ENCODE measurements at places on chromosomes 3 and 15.

GRCh38 chr3:42780398-42780797 is 7.3 kb upstream of the CCDC13 start:
- no peak for DNase-seq

DNA sequence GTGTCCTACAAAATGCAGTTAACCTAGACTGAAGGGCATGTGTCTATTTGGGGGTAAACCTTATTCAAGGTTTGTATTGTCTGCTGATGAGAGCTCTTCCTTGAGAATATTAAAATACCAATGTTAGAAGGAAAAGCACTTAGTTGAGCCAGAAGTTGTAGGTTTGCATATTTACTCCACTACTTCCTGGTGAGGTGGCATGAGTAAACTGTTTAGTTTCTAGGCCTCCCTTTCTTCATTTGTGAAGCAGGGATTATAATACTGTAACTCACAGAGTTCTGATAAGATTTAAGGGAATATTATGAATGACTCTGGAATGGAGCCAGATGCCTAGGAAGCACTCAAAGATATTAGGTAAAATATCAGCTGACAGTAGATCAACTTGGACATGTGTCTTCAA is 46.7 kb downstream of the CD200R1L start:
- no peak for DNase-seq

GRCh38 chr3:124202754-124203153 is 210.8 kb upstream of the ROPN1 start:
- DNase-seq, result no peak

DNA sequence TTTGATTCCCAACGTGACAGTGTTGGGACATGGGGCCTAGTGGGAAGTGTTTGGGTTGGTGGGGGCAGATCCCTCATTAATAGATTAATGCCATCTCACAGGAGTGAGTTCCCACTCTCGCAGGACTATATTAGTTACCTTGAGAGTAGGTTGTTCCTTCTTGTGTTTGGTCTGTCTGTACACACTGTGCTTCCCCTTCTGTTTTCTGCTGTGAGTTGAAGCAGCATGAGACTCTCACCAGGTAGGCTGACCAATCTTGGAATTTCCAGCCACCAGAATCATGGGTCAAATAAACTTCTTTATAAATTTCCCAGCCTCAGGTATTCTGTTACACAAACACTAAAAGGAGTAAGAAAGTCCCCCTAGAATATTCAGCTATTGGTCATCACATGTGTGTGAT is 145.4 kb downstream of the ERC2 start:
- DNase-seq, result no peak

DNA sequence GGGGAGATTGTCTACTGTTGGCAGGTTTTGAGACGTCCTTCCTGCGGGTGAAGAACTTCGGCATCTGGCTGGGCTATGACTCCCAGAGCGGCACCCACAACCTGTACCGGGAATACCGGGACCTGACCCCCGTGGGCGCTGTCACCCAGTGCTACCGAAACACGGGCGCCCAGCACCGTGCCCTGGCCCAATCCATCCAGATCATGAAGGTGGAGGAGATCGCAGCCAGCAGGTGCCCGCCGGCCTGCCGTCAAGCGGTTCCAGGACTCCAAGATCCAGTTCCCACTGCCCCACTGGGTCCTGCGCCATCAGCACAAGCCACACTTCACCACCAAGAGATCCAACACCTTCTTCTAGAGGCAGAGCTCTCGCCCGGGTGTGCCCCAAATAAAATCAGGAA is 194.9 kb upstream of the EPHA6 start:
- DNase-seq, result no peak

DNA sequence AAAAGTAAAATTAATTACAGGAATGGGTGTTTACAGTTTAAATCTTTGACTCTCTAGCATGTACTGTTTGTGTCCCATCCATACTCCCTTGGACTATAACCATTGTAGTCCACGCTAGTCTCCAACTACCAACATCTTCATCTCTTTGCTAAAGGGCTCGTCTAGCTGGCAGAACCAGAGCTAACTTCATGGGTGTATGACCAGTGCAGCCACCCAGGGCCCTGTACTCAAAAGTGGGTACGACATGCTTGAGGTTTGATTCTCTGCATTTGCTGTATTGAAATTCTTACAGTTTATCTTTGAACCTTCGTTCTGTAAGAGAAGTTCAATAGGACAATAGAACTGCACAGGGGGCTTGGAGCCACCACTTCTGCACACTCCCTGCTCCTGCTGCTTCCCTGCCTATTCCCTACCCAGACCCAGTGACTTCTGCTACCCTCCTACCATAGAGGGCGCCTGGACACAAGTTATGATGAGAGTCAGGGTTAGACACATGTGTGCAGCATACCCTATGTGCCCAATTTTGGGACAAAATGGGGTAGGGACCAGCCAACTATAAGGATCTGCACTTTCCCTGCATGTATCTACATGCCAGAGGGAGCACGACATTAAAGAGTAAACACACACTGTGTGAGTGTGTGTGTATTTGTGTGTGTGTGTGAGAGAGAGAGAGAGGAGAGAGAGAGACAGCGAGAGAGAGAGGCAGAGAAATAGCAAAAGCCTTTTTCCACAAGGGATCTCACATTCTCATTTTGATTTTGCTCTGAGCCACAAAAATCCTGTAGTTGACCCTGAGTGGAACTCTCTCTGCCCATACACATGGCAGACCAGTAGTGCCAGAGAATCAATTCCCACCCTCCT is 59.0 kb upstream of the NECTIN3 start:
- DNase-seq, result no peak

DNA sequence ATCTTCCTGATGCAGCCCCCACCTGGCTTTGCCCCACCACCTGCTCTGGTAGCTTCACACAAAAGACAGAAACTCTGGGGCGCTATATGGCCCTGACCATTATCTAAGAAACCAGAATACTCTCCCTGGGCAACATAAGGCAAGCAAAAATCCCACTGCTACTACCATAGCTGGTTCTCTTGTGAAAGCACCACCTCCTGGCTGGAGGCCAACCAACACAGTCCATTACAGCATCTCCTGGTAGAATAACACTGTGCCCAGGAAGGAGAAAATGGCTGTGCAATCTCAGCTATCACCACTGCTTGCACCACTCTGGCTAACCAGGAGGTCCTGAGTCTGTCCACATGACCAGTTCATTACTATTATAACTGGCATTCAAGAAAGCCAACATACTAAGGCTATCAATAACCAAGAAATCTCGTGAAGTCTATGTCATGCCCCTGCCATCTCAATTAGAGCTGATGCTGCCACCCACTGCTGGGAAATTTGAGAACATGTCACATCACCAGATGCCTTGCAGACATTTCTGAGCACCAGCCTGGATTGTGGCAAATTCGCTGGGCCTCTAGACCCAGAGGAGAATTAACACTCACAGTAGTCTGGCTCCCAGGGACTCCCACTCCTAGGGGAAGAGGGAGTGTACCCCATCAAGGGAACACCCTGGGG is 1114.8 kb downstream of the ROBO2 start:
- DNase-seq, result no peak

GRCh38 chr15:58344213-58345070 is 87.3 kb upstream of the LIPC start:
- DNase-seq, result no peak

GRCh38 chr15:48572823-48573222 is 72.7 kb downstream of the FBN1 start:
- DNase-seq, result no peak

DNA sequence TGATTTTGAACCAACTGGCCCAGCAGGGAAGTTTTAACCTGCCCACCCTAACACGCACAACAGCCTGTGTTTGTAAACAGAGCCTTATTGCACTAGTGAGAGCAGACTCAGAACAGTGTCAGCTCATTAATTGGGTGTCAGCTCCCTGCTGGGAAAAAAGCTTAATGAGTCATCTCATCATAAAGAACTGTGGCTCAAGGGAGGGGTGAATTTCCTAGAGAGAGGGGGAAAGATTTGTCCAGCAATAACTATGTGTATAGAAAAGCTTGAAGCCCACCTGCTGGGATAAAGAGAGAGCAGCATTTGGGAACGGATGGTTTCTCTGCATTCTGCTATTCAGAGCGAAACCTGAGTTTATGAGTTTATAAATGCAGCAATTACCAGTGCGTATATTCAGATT is 48.9 kb upstream of the GMNC start:
- DNase-seq, result no peak

DNA sequence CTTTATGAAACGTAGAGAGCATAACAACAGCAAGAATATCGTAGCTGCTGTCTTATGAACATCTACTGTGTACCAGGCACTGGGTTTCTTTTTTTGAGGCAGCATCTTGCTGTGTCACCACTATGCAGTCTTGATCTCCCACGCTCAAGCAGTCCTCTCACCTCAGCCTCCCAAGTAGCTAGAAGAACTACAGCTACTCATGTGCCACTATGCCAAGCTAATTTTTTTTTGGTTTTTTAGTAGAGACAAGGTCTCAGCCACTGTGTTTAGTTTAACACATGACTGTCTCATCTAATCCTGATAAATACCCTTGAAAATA is 129.9 kb downstream of the VGLL4 start:
- DNase-seq, result no peak

GRCh38 chr15:93974804-93975481 is 256.4 kb upstream of the MCTP2 start:
- DNase-seq, result no peak

DNA sequence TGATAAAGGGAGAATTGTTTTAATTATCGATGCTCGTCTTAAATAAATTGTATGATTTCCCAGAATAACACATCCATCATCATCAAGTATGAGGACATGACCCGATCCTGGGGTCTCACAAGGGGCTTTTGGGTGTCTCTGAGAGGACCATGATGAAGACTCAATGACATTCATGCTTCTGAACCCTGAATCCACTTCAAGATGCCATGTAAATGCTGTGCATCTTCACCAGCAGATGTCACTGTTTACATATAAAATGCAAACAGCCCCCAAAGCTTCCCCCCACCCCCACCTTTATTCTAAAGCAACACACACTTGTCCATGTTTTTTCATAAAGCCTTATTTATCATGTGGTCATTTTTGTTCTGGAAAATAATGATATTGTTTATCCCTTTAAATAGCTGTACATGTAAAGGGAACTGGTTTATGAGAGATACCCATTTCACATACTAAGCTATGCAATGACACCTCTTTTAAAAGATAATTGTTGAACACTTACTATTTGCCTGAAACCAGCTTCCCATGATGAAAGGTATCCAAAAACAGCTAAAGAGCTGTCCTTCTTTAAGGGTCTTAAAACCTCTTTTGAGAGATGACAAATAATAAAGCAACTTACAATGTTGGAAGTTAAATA is 69.7 kb upstream of the UBE3A start:
- DNase-seq, result no peak

GRCh38 chr15:25678500-25678855 is 184.6 kb downstream of the ATP10A start:
- no peak for DNase-seq

- DNase-seq, result no peak
Measured at GRCh38 chr3:128050597-128050996, 1.6 kb upstream of the SEC61A1 start.

- no peak for DNase-seq
Measured at GRCh38 chr3:9260305-9260704, 10.9 kb upstream of the SRGAP3 start.

DNA sequence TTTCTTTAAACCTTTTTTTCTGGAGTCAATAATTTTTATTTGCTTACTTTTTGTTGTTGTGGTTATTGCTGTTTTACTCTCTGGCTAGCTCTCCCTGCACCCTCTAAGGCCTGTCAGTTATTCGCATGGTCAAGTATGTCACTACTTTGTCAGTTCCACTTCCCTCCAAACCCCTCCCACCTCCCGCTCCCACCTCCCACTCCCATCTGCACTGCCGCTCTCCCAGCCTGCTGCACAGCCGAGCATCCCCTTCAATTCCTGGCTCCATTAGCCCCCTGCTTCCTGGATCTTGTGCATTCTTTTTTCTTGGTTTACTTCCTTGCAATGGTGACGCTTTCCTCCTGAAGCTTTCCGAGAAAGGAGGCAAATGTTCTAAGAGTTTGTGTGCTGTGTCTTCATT is 218.0 kb downstream of the XXYLT1 start:
- DNase-seq, result no peak

DNA sequence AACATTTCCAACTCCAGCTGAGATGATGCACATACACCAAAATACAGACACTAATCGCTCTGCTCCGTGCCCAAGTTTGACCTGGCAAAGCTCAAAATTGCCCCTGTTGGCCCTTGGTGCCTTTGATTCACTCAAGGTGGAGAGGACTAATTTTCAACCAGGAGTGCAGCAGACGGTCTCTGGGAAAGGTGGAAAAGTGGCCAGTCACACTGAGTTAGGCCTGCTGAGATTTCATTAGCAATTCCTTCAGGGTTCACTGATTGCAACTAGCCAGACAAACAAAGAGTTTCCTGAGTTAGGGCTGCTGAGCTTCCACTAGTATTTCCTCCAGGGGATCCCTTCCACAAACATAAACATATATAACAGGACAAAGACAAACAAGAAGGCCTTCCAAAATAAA is 28.7 kb upstream of the LHFPL4 start:
- DNase-seq, result no peak

DNA sequence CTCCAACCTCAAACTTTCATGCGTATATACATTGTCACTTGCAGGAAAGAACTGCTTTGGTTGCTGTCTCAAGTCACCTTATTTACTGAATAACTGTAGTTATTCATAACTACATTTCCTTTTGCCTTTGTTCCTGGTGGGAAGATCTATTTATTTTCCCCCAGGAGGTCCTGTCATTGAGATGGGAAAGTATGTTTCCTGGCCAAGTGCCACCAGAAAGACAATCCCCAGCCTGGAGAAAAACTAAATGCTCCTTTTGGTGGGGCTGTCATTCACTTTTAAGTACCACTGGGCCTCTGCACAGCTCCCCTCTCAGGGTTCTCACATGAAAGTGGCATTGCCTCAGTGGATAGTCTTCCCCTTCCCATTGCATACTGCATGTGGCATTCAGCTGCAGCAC is 59.8 kb downstream of the LRRC3B start:
- DNase-seq, result no peak

GRCh38 chr3:94004301-94004910 is 24.0 kb downstream of the STX19 start:
- DNase-seq, result no peak

DNA sequence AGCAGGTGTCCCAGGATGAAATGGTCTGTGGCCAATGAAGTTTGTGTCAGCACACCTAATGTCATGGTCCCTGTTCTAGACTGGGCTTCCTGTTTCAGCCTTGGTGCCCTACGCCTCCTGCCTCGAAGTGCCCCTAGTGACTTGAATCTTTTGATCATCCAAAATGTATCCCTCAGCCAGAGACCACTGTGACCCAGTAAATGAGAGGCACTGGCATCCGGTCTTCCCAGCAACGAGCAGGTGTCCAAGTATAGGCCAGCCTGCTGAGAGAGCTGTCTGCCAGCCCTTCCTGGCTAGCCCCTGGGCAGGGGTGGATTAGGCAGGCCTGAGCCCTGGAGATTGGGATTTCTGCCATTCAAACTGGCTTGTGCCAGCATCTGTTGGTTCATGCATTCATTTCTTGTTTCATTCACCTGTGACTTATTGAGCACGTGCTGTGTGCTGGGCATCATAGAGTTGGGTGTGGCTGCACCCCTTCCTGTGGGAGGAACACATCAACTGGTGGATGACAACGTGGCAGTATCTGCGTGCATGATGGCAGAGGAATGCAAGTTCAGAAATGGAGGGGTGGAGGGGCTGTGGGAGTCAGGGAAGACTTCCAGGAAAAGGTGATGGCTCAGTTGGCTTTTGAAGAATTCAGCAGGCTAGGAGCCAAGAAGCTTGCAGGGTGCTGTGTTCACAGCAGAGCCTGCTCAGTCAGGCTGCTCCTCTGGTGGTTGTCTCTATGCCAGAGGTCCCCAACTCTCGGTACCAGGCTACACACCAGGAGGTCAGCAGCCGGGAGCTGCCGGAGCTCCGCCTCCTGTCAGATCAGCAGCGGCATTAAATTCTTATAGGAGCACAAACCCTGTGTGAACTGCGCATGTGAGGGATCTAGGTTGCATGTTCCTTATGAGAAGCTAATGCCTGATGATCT is 21.6 kb downstream of the ESYT3 start:
- no peak for DNase-seq

- DNase-seq, result no peak
Measured at GRCh38 chr15:22980189-22981050, at the start of gene CYFIP1. TSS of gene CYFIP1 (minus strand) at chr15:22980368. CDS start at chr15:22947285, 33,083 bp downstream.

Data from stimulated activated CD8-positive, alpha-beta memory T cell treated with anti-CD3 and anti-CD28 coated beads, Interleukin-2, amount 100 ng/mL, for 1 hour (primary cell).